Motor neuron (in vitro differentiated cells): ENCODE measurements at places on chromosomes 4 and X. TPM values are rescaled to one million over a fixed set of nuclear protein-coding genes. Genes with fewer than 3 reads are reported as not detected.
A peak's percentile ranks its signal among the peaks of the same experiment; 100 is the strongest.

DNA sequence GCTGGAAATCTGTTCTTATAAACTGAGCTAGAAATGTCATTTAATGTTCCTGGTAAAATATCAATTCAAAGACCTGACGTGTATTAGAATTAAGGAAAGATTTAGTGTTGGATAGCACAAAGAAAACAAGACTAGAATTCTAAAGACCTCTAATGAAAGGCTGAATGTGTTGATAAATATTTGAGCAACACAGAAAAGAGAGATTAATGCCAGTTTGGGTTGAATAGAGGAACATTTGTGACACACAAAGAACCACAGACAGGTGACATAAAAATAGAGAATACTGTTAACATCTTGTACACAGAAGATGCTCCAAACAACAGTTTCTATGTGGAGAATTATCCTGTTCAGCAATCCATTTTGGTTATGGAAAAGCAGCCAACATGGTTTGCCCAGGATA, 222.1 kb upstream of the GALNT7 start:
- no peak for ATAC-seq

DNA sequence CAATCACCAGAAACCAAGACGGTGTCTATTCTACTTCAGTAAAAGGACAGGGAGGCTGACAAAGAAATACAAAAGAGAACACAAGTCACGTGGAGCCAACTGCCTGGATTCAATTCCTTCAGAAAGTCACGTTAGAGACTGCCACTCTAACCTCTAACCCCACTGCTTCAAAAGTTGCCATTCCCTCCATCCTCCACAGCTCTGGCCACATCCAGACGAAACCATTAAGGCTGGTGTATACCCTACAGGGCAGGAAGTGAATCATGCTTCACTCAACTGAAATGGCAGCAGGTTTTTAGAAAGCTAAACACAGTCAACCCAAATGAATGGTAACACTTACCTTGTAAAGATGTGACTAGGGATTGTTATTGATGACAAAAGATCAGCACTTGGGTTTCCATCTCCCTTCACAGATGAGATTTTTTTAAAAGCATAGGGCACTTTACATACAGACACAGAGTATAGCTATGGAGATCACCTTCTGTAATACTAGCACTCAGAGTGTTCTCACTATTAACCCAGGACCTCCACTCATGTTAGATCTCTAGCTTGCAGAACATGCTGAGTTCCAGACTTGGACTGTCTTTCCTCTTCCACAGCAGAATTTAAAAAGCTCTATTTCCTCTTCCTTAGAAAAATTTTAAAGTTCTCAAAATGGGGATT, 37.4 kb downstream of the MAML3 start:
- ATAC-seq: peak; percentile 53

- ATAC-seq: peak; percentile 53
These were observed 10.4 kb downstream of the SLC9B1 start for GRCh38 chr4:103008875-103009729.

- no peak for ATAC-seq
These were observed 45.8 kb upstream of the CLCN4 start for GRCh38 chrX:10110984-10111363.

GRCh38 chr4:40152637-40153036, 44.2 kb upstream of the RHOH start:
- no peak for ATAC-seq

DNA sequence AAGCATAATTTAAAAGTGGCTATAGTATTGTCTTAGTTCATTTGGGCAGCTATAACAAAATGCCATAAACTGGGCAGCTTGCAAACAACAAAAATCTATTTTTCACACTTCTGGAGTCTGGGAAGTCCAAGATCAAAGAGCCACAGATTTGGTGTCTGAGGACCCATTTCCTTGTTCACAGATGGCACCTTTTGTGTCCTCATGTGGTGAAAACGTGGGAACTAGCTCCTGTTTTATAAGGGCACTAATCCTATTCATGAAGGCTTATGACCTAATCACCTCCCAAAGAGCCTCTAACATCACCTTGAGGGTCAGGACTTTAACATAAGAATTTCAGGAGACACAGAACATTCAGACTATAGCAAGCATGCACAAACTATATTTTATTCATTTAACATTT, 126.5 kb upstream of the WDFY3 start:
- ATAC-seq: no peak

DNA sequence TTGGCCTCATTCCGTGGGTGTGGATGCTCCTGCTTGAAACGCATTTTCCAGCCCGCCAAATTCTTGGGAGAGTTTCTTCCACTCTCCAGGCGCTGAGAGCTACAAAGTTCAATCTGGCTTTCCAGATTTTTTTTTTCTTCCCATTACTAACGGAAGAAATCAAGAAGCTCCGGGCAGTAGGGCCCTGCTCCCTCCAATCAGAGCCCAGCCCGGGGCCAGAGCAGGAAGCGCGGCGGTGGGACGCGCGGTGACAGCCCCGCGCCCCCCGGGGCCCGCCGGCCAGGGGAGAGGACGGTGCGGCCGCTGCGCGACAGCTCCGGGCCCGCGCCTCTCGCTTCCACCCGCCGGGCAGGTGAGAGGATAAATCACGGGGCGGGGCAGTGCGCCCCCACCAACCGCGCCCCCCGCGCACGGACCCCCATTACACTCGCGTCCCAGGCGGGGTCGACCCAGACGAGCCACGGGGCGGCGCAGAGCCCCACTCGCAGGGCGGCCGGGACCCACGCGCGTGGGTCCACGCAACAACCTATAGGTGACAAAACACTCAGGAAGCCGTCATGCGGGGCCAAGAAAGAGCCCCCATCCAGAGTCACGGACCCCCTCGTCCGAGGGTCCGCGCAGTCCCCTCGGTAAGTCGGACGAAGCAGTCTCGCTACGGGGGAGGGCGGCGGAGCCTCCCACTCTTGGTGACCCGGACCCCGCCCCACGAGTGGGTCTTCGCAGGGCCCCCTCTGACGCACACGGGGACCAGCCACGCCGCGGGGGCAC, 868 bp downstream of the AFAP1 start:
- ATAC-seq: peak; percentile 12

GRCh38 chr4:3707423-3708102, 58.6 kb upstream of the ADRA2C start:
- ATAC-seq: no peak

DNA sequence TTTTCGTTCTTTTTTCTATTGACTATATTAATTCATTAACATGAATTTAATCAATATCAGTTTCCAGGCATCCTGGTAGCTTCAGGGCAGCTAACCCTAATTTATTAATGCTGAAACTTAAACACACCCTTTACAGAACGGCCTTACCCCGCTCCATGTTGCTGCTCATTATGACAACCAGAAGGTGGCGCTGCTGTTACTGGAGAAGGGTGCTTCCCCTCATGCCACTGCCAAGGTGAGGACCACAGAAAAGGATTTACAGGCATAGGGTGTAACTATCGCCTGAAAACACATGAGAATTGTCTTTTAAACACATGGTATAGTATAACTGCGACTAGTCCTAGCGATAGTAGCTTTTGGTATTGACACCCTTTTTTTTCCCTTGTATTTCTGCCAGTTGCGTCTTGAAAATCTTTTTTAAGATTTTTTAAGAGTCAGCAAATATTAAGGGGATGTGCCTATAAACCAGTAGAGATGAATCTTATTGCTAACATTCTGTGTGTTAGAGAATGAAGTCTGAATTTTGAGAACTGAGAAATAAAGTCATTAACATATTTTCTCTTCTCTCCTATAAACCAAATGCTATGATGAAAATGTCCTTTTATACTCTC, 229.0 kb downstream of the ANK2 start:
- ATAC-seq: peak; percentile 79

GRCh38 chrX:38403834-38404233, 51.4 kb downstream of the OTC start:
- ATAC-seq: no peak

DNA sequence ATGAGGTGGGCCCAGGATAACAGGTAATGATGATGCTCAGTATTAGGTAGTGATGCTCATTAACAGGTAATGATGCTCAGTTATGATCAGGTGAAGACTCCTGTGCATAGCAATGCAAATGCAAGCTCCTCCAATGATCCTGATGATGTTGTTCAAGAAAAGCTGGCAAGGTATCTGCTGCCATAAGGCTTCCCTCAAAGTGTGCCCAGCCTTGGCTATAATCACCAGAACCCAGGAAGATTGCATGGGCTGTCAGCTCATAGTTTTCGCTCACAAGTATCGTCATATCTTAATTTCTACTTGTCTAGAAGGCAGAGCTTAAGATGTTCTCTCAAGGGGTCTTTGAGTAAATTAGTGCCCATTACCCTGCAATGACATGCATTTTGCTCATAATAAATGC, 366.2 kb upstream of the CLNK start:
- ATAC-seq: no peak

DNA sequence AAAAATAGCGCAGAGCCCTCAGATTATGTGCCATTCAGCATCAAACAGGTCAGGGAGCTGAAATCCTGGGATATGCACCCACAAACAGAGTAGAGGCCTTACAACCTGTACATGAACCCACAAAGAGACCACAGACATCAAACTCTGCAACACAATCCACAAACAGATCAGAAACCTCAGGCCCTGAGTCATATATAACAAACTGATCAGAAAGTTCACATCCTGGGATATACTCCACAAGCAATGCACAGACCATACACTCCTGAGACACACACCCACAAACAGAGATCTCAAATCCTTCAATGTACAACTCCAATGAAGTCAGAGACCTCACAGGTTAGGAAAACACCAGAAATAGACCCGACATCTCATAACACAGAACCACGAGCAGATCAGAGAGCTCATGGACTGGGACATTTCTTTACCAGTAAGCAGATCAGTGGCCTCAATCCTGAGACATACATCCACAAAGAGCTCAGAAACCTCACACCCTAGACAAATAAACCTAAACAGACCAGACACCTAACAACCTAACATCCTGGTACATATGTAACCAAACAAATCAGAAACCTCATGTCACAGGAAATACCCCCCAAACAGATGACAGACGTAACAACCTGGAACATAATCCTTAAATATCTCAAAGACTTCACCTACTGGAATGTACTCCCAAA, 24.2 kb downstream of the SUV39H1 start:
- ATAC-seq: no peak

GRCh38 chr4:54092405-54093323, 7.3 kb upstream of the GSX2 start:
- ATAC-seq: no peak

DNA sequence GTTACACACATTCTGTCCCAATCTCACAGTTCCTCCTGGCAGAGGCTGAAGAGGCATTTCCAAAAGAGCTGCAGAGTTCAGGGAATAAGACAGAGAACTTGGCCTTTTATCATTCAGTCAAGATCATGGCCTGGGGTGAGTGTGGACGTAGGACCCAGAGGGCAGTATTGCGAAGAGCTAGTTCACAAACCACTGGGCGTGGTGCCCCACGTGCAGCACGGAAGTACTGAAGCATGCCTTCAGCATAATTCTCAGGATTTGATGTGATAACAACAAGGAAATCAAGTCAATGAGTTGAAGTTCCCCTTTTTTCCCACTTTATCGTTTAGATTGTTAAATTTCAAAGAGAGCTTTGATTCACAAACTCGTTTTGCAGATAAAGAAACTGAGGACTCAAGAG, 117.7 kb downstream of the RELL1 start:
- ATAC-seq: no peak

GABRG1 gene
- total RNA-seq: 0.07 and 0.14 TPM in 2 replicates

BTC gene
- 0.19 TPM in 2 replicates for total RNA-seq

GABRA4 gene
- total RNA-seq: 0.04 and 0.05 TPM in 2 replicates

NDP gene
- 17.7 and 18.6 TPM in 2 replicates for total RNA-seq

SUPT20HL2 gene
- total RNA-seq: not detected in 2 replicates
